Thoracic aorta (tissue), 2 donors: ENCODE measurements at places on chromosomes 16 and 17. TPM values are rescaled to one million over a fixed set of nuclear protein-coding genes. Genes with fewer than 3 reads are reported as not detected.

DNA sequence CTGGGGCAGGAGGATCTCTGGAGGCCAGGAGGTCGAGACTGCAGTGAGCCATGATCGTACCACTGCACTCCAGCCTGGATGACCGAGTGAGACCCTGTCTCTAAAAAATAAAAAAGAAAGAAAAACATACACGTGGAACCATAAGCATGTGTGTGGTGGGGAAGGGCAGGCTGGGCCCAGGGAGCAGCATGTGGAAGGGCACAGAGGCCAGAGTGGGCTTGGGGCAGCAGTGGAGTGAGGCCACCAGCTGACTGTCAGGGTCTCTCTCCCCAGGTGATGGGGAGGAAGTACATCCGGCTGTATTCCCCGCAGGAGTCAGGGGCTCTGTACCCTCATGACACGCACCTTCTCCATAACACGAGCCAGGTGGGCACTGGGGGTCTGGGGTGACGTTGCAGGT lies 16.8 kb downstream of the KDM8 start:
- H3K27me3 ChIP-seq, result no peaks in the 10 kb centered on the region
- no peak overlapping the region for H3K4me3 ChIP-seq
- H3K36me3 ChIP-seq, result peaks cover 12% of the 10 kb centered on the region
- no peaks in the 10 kb centered on the region for H3K4me1 ChIP-seq
- H3K27ac ChIP-seq, result no peak overlapping the region
- DNase-seq, result no peak

GRCh38 chr17:42000413-42001133 lies 16.7 kb downstream of the DNAJC7 start:
- DNase-seq, result no peak
- H3K27me3 ChIP-seq, result no peaks in the 10 kb centered on the region
- H3K4me3 ChIP-seq, result no peak overlapping the region
- H3K36me3 ChIP-seq, result peaks cover 58% of the 10 kb centered on the region
- no peaks in the 10 kb centered on the region for H3K4me1 ChIP-seq

GRCh38 chr17:48605409-48605919 lies 678 bp upstream of the HOXB6 start:
- H3K4me3 ChIP-seq, result peak overlapping the region; percentile 75
- no peak overlapping the region for H3K27ac ChIP-seq
- H3K4me1 ChIP-seq, result peaks cover 4% of the 10 kb centered on the region
- DNase-seq, result no peak

DNA sequence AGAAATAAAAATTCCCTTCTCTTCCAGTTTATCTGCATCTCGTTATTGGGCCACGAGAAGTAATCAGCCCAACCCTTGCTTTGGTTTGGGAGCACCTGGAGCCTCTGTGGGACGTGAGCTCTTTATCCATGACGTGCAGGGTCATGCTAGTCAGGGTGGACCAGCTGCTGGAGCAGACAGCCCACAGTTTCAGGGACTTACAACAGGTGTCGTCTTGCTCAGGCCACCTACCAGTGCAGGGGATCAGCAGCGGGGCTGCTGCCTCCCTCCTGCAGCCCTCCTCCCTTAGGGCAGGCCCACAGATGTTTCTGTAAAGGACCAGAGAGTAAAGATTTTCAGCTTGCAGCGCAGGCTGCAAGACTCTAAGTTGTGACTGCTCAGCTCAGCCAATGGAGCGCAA lies 16.9 kb downstream of the ADAD2 start:
- H3K36me3 ChIP-seq, result no peaks in the 10 kb centered on the region
- no peak overlapping the region for H3K4me3 ChIP-seq
- no peaks in the 10 kb centered on the region for H3K4me1 ChIP-seq
- no peak for DNase-seq

DNA sequence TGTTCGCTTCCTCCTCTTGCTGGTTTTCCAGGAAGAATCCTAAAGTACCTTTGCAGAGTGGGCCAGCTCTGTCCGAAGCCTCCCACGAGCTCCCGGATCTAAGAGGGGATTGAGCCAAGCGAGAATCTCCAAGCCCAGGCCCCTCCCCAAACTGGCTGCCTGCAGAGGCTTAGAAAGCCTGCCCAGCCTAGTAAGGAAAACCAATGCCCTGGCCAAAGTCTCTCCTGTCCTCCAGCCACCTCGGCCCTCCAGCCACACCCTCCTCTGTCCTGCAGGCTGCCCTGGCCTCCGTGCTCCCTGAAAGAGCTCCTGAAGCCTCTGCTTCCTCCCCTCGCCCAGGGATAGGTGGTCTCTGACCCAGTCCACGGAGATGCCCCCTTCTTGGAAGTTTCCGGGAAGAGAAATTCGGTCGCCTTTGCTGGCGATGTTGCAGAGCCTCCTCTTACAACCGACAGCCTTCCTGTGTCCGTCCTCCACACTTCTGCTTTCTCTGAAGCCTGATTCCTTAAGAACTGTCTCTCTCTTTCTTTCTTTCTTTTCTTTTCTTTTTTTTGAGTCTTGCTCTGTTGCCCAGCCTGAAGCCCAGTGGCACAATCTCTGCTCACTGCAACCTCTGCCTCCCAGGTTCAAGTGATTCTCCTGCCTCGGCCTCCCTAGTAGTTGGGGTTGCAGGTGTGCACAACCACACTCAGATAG lies 54.9 kb upstream of the TOB1 start:
- no peaks in the 10 kb centered on the region for H3K36me3 ChIP-seq
- no peak overlapping the region for H3K4me3 ChIP-seq
- peak overlapping the region; percentile 78 for H3K27ac ChIP-seq
- H3K4me1 ChIP-seq, result peaks cover 24% of the 10 kb centered on the region
- no peak for DNase-seq

GRCh38 chr16:48607056-48607825 lies 2.7 kb downstream of the N4BP1 start:
- H3K27ac ChIP-seq, result no peak overlapping the region
- H3K36me3 ChIP-seq, result no peaks in the 10 kb centered on the region
- no peak for DNase-seq
- peak overlapping the region; percentile 85 for H3K4me3 ChIP-seq
- peaks cover 54% of the 10 kb centered on the region for H3K4me1 ChIP-seq

GRCh38 chr16:72597938-72598337 lies 426.0 kb upstream of the PMFBP1 start:
- H3K27me3 ChIP-seq, result no peaks in the 10 kb centered on the region
- DNase-seq, result no peak
- H3K36me3 ChIP-seq, result no peaks in the 10 kb centered on the region
- H3K4me1 ChIP-seq, result no peaks in the 10 kb centered on the region
- no peak overlapping the region for H3K27ac ChIP-seq

- H3K27me3 ChIP-seq, result no peaks in the 10 kb centered on the region
- DNase-seq, result peak; percentile 33
- H3K36me3 ChIP-seq, result peaks cover 2% of the 10 kb centered on the region
Observed at GRCh38 chr17:75131278-75132017, at the start of gene NT5C. Gene NT5C (minus strand): TSS chr17:75131742. CDS start chr17:75131707, 35 bp downstream.

GRCh38 chr17:58270476-58271215 lies 10.1 kb downstream of the MPO start:
- no peaks in the 10 kb centered on the region for H3K36me3 ChIP-seq
- H3K4me3 ChIP-seq, result no peak overlapping the region
- H3K27ac ChIP-seq, result no peak overlapping the region
- H3K27me3 ChIP-seq, result no peaks in the 10 kb centered on the region
- H3K4me1 ChIP-seq, result no peaks in the 10 kb centered on the region

GRCh38 chr16:56066617-56067016 lies 124.7 kb upstream of the GNAO1 start:
- H3K4me1 ChIP-seq, result no peaks in the 10 kb centered on the region
- no peak overlapping the region for H3K4me3 ChIP-seq
- H3K36me3 ChIP-seq, result no peaks in the 10 kb centered on the region
- DNase-seq, result no peak

DNA sequence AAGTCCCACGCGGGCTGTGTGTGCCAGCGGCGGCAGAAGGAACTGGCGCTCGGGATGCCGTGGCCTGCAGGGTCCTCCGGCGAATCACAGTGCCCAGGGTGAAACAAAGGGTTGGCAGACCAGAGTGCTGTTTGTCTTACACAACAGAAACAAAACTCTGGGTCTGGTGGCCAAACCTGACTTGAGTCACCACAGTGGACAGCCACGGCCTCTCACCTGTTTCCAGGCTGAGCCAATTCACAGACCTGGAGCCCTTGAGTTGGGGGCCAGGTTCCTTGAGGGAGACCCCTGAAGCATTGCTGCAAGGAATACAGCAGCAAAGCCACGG lies 2.1 kb upstream of the CHMP6 start:
- no peak for DNase-seq
- H3K27me3 ChIP-seq, result no peaks in the 10 kb centered on the region
- H3K36me3 ChIP-seq, result no peaks in the 10 kb centered on the region
- H3K27ac ChIP-seq, result no peak overlapping the region
- H3K4me3 ChIP-seq, result peak overlapping the region; percentile 39
- peaks cover 16% of the 10 kb centered on the region for H3K4me1 ChIP-seq

DNA sequence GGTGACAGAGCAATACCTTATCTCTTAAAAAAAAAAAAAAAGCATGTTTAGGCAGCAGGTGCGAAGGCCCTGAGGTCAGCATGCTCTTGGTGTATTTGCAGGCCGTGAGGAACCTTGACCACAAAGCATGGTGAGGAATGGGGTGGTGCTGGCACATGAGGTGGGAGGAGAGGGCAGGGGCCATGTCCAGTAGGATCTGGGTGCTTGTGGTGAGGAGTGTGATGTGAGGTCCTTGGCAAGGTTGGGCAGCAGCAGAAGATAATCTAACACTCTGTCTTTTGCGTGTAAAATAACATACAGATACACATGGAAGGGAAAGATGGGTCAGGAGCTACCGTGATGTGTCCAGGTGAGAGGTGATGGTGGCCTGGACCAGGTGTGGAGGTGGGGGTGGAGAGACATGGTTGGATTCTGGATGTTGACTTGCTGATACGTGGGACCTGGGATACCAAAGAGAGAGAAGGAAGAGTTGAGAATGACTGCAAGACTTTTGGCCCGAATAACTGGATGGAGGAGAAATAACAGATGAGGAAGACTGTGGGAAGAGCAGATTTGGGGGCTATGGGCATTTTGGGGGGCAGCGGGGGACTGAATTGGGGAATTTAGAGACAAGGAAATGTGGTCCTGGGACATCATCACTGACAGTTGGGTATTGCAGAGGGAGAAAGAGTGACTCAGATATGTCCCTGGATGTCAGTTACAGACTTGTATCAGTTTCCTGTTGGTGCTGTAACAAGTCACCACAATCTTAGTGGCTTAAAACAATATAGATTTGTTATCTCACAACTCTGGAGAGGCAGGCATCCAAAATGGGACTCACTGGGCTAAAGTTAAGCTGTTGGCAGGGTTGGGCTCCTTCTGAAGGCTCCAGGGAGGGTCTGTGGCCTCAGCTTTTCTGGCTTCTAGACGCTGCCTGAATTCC lies 274.9 kb downstream of the HAPSTR1 start:
- no peaks in the 10 kb centered on the region for H3K36me3 ChIP-seq
- H3K4me1 ChIP-seq, result peaks cover 30% of the 10 kb centered on the region
- H3K27me3 ChIP-seq, result no peaks in the 10 kb centered on the region
- no peak overlapping the region for H3K4me3 ChIP-seq

DNA sequence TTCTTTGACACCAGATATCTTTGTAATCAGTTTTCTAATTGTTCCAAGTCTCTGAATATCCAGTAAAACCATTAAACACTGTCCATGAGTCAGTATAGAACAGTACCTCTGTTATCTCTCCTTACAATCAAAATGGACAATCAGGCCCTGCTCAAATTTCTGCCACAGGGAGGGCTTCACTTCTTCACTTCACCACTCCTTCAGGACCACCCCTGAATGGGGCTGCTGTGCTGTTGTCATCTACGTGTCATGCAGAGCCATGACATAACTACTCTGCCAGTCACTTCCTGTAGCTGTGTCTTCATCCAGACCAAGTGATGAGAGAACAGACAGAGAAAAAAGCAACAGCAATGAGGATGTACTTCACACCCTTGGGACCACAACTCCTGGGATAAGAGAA lies 116.9 kb downstream of the TANC2 start:
- H3K36me3 ChIP-seq, result no peaks in the 10 kb centered on the region
- DNase-seq, result no peak
- no peaks in the 10 kb centered on the region for H3K27me3 ChIP-seq
- H3K4me1 ChIP-seq, result no peaks in the 10 kb centered on the region
- H3K4me3 ChIP-seq, result no peak overlapping the region

GRCh38 chr17:15742051-15742795 lies 10.1 kb downstream of the TBC1D26 start:
- H3K4me3 ChIP-seq, result no peak overlapping the region
- no peaks in the 10 kb centered on the region for H3K27me3 ChIP-seq
- no peak overlapping the region for H3K27ac ChIP-seq
- no peak for DNase-seq

DNA sequence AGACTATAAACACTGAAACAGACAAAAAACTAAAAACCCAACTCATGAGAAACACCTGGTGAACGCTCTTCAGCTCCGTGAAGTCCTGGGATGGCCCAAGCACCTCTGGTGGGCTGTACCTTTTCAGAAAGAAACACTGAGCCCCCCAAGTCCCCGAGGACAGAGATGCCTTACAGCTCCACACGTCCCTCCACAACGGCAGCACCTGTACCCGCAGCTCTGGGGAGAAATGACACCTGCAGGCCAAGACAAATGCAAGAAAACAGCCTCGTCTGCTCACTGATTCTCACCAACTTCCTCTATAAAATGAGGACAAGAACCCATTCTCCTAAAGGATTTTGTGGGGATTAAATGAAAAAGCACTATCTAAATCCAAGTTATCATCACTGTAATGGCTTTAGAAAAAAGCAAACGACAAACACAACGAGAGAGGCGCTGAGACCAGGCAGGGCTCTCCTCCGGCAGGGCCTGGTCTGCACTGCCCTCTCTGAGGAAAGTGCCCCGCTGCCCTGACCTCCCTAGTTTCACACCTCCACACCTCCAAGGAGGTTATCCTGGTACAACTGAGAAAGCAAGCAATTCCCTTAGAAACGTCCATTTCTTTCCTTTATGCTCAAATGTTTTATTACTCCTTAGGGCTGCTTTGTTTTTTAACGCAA lies 114.9 kb downstream of the ZNF778 start:
- H3K27me3 ChIP-seq, result no peaks in the 10 kb centered on the region
- no peak overlapping the region for H3K27ac ChIP-seq
- peaks cover 43% of the 10 kb centered on the region for H3K4me1 ChIP-seq
- DNase-seq, result no peak

DNA sequence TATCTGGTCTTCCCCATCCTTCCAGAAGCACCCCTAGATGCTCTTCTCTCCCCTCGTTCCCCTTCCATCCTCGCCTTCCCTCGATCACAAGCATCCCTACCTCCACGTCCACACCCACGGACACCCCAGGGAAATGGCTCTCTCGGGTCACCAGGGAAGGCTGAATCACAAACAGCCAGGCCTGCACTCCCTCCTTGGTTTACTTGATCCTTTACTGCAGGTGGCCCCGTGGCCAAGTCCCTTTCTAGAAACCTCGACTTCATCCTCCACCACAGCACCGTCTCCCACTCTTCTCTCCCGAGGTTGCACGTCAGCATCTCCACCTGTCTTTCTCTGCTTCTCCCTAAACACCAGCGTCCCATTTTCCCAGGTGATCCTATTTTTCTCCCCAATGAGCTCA lies 6.5 kb upstream of the RBFOX3 start:
- no peak for DNase-seq
- no peaks in the 10 kb centered on the region for H3K36me3 ChIP-seq
- H3K4me1 ChIP-seq, result no peaks in the 10 kb centered on the region
- peaks cover 6% of the 10 kb centered on the region for H3K27me3 ChIP-seq
- H3K4me3 ChIP-seq, result no peak overlapping the region

The ARL17B gene
- total RNA-seq, result 28.3 TPM

The EME1 gene
- 3.9 TPM for total RNA-seq

The MMP2 gene
- 249 TPM for total RNA-seq

The SCRN2 gene
- 22.9 TPM for total RNA-seq

The OR2C1 gene
- not detected for total RNA-seq

The SOST gene
- total RNA-seq, result 55.4 TPM

The NPIPA8 gene
- total RNA-seq, result not detected
